ENCODE measurements at places on chromosomes 12 and 14.

DNA sequence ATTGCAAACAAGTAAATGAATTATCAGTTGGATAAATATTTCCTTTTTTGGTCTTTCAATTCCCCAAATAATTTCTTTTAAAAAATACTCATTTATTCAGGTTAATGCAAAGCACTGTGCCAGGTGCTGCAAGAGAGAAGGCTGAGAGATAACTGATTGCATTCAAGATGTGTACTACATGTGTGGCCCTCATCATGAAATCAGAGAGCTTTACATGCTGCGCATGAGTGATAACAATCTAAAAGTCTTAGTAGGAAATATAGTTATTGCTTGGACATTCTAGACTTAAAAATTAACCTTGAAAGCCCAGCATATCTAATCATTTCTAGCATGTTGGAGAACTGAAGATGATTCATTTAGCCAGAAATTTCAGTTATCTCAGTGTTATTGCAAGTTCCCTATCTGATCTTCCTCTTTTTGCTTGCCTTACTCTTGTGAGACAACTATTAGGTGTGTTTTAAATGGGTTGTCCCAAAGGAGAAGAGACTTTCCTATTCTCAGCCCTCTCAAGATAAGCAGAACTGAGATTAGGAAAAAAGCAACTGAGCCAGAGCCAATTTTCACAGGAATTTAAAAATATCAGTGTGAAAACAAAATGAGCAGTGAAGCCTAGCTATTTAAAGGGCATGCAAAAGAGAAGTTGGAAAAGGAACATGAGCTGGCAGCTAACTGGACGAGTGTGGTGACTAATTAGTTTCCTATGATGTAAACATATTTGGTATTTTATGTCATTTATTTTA, 60.9 kb downstream of the PLEKHA5 start:
- no peak for DNase-seq

DNA sequence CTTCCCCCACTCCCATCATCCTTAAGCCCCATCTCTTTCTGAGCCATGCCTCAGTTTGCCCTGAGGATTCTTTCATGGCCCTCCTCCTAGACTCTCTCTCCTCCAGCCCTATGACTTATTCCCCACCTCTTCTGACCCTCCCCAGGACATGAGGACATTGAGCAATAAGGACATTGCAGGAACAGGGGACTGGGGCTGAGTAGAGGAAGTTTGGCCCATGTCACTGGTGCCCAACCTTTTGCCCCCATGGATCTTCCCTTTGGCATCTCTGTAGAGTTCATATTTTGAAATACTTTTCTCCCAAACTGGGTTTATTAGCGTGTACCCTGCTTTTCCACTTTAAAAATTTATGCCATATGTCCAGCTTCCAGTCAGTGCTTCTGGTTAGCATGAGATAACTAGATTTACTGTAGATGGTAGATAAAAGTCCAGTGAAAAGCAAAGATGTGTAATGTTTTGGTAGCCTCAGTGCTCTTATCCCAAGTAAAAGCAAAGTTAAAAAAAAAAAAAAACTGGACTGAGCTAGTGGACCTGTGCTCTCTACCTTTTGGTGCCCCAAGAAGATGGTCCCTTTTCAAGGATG, 6.1 kb upstream of the LRP1-AS start:
- no peak for DNase-seq

GRCh38 chr12:6062757-6063735, 61.4 kb downstream of the VWF start:
- DNase-seq: peak; percentile 56

- DNase-seq: no peak
Observed at GRCh38 chr12:117523971-117524370, 162.5 kb upstream of the NOS1 start.

GRCh38 chr12:27009881-27010301, 4.3 kb downstream of the TM7SF3 start:
- DNase-seq: no peak

DNA sequence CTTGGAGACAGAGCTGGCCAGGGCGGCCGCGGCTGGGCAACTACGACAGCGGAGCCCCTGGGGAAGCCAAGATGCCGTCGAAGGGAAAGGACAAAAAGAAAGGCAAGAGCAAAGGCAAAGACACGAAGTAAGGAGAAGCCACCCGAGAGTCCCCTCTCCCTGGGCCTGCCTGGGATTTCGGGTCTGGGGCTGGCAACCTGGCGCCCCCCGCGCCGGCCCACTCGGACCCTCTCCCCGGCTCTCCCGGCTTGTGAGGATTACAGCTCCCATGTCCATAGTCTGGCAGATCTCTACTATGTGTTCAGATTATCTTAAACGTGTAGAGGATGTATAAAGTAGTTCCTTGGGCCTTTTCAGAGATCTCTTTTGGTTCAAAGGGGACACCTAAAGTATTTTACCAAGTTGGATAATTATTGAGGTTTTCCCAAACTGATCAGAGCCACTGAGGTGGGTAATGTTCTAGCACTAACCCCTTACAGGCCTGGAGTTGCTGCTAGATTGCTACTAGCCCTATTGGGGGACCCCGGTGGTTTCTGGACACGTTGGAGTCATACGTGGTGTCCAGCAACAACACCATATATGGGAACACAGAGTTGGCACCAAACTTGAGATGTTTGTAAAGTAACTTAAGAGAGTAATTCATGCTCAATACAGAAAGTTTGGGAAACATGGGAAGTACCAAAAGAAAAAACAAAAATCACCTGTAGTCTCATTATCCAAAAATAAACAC, 424 bp downstream of the BBOF1 start:
- no peak for DNase-seq

DNA sequence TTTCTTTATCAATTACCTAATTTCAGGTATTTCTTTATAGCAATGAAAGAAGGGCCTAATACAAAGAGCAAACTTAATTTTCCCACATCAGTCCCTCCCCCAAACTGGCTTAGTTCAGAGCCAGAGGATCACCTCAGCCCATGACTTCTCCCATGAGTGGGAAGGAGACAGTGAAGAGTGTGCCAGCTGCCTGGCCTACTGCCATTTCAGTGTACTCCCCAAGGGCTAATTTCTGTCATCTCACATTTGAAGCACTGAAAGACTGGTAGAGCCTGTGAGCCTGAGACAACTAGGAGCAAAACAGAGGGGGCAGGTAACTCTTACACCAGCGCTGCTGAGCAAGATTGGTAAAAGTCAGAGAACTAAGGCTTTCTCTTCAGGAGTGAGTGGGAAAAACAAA, 29.1 kb upstream of the ADAM20 start:
- no peak for DNase-seq

DNA sequence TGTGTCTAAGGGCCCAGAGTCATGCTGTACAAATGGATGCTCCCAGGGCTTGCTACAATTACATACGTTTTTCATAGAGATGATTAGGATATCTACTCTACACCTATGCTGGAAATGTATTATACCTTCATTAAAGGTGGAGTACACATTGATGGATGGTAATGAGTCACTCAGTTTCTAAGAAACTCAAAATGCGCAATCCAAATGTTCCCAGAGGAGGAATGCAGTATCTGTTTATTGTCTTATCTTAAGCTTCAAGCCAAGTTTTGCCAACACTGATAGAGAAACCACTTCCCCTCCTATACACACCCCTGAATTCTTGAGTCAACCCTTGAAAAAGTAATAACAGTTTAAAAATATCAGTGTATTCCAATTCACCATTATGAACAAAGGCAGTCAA, 266.6 kb upstream of the FAR2 start:
- no peak for DNase-seq

DNA sequence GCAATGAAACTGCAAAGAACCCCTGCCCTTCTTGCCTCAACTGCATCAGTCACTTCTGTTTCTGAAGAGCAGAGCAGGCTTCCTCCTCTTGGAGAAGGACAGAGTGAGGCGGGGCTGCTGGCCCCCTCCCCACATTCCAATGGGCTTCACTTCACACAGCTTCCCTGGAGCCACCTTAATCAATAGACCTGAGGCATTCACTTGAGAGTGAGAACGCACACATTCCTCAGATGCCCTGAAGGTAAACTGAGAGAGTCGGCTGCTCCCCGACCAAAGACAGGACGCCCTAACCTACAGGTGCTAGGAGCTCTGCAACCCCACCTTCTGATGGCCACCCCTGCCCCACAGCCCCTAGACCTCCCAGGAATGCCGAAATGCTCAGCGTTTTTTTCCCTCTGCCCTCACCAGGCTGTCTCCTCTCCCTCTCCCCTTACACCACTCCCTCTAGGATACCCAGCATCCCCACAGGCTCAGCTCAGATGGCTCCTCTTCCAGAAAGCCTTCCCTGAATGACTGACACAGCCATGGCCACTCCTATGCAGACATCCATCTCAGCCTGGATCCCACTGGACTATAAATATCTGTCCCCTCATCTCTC, 31.1 kb downstream of the SYNE3 start:
- DNase-seq: no peak

DNA sequence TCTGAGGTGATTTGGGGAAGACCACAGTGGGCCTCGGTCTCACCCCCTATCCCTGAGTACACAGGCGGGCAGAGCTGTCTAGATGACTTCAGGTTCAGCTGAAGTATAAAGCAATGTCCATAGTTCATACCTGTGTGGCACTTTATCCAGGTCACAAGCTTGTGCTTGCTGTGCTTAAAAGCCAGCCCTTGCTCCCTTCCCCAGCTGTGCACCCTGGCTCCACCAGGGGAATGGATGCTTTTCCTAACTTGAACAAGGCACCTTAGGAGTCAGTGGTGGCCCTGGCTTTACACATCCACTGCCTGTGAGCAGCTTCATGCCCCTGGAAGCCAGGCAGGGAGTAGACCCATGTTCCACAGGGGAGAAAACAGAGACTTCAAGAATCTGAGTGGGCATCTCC, 5.5 kb downstream of the CARMIL3 start:
- DNase-seq: no peak

- DNase-seq: no peak
Observed at GRCh38 chr14:65770681-65771080, 358.2 kb downstream of the FUT8 start.

- no peak for DNase-seq
Observed at GRCh38 chr14:47596232-47596631, 79.2 kb downstream of the MDGA2 start.

DNA sequence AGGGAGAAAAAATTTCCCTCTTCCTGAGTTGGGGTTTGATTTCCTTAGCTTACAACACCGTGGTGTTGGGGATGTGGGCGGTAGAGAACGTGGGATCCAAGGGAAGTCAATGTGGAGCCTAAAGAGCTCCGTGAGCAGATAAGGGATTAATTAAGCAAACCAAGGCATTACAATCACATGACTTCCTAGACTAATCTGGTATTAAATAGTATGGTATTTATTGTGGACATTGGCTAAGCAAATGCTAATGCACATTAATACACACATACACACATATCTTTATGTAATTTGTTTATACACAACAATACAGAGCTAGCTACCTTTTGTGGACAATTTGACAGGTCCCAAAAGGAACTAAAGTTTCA, 791 bp upstream of the RNF41 start:
- DNase-seq: no peak

DNA sequence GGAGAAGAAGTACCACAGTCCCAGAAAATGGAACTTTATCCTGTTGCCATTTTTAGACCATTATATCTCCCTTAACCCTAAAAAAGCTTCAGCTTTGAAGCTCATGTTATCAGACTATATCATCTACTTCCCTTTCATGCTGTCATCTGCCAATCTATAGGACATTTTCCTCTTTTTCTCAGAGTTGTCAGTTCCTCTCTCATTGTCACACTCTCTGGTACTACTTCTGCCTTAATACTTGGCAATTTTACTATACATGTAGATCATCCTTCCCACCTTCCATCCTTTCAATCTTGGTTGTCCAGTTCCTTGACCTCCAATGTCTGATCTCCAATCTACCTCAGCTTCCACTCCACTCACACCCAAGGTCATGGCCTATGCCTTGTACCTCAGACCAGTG, 57.4 kb downstream of the SLC15A5 start:
- DNase-seq: no peak

DNA sequence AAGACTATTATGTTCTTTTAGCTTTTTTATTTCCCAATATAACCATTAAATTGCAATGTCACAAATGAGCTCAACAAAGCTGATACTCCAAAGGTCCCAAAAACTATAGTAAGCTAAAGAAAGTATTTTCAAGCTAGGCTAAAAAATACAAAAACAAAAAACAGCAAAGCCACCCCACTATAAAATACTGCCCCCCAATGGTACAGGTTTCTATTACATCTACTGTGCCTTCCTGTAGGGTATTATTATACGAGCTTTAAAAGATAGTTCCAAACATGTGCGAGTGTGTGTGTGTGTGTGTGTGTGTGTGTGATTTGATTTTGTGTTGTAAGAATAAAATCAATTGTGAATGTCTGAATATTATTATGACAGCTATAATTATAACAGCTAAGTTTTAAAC, 1.1 kb downstream of the IFNG start:
- no peak for DNase-seq

DNA sequence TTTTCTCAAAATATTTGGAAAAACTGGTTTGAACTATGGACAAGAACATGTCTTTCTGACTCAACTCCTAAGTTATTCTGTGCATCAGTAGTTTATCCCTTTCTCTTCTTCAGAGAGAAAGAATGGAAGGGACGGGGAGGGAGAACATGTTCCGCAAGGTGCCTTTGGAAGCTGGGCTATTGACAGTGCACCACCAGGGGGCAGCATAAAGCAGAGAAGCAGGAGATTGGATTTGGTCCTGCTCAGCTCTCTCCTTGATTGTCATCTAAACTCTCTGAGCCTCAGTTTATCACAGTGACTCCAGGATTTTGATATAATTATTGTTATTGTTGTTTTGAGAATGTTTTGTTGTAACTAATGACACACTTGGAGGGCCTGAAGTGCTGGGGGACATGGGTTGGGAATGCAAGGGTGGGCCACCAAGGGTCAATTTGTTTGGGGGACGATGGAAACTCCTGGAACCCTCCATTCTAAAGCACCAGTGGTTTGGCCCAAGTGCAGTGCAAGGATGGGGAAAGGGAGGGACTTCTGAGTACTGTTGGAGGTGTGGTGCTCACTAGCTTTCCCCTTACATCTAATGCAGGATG, 45.3 kb upstream of the ANO6 start:
- peak; percentile 88 for DNase-seq

- no peak for DNase-seq
Observed at GRCh38 chr12:80175307-80175930, 76.1 kb downstream of the OTOGL start.

DNA sequence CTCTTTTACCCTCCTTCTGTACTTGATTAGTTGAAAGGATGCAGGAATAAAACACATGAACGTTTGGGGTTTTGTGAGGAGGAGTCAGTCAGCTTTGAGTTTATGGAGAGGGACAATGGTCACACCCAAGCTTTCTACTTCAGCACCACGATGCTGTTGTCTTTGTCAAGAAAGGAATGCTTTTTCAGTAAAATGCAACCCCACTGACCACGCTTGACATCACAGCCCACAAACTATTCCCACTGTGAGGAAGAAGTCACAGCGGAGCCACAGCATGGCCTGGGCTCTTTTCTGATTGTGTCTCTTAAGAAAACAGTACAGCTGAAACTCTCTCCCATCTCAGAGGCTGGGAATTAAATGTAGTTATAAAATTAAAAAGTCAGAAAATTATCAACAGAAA, 135.2 kb downstream of the APAF1 start:
- DNase-seq: no peak

- no peak for DNase-seq
Observed at GRCh38 chr12:132635076-132635955, 16.7 kb downstream of the P2RX2 start.

GRCh38 chr12:104763168-104763805, 194.8 kb downstream of the SLC41A2 start:
- DNase-seq: no peak

GRCh38 chr12:851343-851742, 98.2 kb downstream of the RAD52 start:
- no peak for DNase-seq

- no peak for DNase-seq
Observed at GRCh38 chr14:101022121-101022520, 118.6 kb upstream of the RTL1 start.

GRCh38 chr12:75862692-75863471, 168.7 kb downstream of the PHLDA1 start:
- no peak for DNase-seq

All from stimulated activated CD4-positive, alpha-beta T cell treated with anti-CD3 and anti-CD28 coated beads, Interleukin-12 subunit alpha, Interleukin-12 subunit beta, amount 100 ng/mL, for 48 hours (primary cell).